ENCODE measurements at places on chromosomes 5 and 9.

GRCh38 chr5:139426203-139426885 is 13.0 kb downstream of the DNAJC18 start:
- no peak for DNase-seq

- no peak for DNase-seq
These were observed 2.7 kb downstream of the GRM6 start for GRCh38 chr5:178992291-178992895.

- DNase-seq, result no peak
These were observed 137.2 kb downstream of the MTX3 start for GRCh38 chr5:79853676-79854418.

DNA sequence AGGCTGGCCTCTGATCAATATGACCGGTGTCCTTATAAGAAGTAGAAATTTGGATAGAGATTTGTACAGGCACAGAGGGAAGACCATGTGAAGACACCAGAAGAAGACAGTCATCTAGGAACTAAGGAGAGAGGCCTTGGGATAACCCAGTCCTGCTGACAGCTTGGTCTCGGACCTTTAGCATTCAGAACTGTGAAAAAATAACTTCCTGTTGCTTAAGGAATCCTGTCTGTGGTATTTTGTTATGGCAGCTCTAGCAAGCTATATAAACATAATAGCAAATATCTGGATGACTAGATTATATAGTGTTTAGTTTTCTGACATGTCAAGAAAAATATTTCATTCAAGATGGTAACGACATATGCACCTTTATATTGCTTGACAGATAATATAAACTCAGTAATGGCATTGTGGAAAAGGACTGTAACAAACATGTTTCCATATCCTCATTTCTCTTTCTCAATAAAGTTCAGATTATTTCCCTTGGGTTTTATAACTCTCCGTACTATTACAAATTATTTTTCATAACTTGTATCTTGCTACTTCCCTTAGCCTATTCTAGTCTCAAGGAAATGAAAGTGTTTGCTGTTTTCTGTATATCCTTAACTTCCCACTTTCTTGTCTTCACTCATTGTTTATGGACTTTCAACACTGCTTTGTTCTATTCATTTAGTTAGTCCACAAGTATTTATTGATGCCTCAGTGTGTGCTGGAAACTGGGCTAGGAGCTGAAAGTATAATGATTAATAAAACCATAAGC is 62.4 kb downstream of the KIAA1958 start:
- no peak for DNase-seq

DNA sequence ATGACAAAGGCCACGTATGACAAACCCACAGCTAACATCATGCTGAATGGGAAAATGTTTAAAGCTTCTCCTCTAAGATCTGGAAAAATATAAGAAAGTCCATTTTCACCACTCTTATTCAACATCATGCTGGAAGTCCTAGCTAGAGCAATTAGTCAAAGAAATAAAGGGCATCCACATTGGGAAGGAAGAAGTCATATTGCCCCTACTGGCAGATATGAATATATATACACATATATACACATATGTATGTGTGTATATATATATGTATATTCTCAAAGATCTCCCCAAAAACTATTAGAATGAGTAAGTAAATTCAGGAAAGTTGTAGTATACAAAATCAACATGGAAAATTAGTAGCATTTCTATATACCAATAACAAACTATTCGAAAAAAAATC is 17.1 kb downstream of the APBA1 start:
- DNase-seq, result no peak

DNA sequence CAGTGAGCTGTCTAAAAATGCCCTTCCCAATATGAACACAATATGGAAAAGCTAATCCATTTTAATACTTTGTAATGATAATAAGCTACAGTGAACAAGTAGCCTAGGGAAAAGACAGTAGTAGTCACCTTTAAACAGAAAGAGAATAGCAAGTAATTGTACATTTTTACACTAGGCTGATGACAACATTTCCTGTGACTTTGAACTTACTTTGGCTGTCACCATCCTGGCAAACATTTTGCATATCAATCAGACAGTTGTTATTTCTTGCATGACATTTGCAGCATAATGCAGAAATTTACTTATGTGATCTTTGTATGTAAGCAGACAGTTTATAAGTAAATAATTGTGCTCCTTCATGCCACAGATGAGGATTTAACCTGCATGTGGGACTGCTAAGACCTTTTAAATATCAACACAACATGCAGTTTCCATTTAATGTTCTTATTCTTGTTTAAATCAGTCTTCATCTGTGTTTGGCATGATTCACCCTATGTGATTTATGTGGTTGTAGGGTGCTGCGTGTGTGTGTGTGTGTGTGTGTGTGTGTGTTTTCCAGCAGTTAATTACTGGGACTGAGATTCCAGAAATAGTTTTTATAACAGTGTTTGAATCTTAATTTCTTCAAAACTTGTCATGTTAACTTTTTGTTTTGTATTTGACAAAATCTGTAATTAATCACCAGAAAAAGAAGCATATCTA is 997.1 kb upstream of the ARRDC3 start:
- no peak for DNase-seq

DNA sequence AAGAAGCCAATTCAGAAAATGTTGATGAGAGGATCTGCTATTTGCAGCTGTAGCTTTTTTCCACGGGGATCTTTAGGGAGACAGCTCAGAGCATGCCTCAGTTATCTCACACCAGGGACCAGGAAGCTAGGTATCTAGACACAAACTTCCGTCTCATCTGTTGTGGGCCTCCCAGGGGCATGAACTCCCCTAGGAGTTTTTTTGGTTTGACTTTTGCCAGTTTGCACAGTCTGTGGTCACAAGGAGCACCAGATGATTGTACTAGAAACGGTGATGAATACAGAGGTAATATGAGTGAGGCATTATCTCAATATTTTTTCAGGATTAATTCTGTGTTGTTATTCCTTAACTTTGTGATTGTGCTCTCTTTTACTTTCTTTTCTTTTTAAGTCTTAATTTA is 533.2 kb upstream of the SEMA6A start:
- no peak for DNase-seq

- DNase-seq, result peak; percentile 8
These were observed 46.7 kb downstream of the PRRC1 start for GRCh38 chr5:127564002-127564769.

DNA sequence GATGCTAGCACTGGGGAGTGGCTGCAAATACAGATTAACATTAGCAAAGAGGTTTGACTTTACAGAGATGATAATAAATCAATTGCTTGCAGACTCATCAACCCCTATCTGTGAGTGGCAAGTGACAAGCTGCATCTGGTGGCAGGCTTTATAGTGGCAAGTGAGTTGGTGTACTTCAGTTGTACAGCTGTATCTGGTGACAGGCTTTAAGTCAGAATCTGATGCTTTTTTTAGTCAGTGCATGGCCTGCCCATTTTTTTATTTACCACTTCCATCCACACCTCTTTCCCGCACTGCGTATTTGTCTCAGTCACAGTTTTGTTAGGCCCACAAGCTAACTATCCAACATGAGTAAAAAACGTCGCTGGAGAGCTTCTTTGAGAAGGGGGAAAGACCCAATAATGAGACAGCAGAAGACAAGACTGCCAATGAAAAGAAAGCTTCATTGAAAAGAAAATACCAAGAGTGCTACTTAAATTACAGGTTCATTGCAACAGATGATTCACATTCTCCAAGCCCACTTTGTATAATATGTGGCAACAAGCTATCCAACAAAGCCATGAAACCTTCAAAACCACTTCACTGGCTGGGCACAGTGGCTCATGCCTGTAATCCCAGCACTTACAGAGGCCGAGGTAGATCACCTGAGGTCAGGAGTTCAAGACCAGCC is 23.1 kb downstream of the ANP32B start:
- DNase-seq, result no peak

- no peak for DNase-seq
These were observed 76.1 kb downstream of the SHB start for GRCh38 chr9:37992924-37993349.

DNA sequence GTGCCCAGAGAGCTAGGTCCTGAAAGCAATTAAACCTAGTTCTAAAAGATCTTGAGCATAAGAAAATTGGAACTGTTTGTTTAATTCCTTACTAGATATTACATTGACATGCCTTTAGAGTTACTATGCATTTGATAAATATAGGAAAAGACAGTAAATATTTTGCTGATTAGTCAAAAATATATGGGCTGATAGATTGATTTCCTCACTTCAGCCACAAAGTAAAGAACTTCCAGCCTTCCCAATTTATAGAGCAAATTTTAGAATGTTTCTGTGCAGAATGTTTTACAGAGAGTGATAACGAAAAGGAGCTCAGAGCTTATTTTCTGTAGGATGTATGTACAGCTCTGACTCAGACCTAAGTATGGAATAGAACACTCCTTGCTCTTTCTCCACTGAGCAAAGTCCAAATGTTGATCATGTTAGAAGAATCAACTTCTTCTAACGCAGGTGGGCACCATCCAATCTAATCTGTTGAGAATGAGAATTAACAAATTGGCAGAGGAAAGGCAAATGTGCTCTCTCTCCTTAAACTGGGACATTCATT is 72.9 kb upstream of the PAM start:
- no peak for DNase-seq

DNA sequence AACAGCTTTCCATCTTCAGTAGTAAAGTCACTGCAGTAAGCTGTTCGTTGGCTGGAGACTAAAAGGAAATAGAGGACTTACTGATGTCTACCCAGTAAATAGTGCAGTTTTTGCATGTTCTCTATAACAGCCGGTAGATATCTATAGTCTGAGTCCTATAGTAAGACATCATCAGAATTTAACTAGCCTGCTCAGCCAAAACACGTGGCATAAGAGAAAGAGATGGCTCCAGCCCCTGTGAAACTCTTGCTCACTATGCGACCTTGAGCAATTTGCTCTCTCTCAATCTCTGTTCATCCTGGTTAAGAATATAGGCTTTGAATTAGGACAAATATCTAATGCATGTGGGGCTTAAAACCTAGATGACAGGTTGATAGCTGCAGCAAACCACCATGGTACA is 201.6 kb upstream of the PAPPA start:
- no peak for DNase-seq

DNA sequence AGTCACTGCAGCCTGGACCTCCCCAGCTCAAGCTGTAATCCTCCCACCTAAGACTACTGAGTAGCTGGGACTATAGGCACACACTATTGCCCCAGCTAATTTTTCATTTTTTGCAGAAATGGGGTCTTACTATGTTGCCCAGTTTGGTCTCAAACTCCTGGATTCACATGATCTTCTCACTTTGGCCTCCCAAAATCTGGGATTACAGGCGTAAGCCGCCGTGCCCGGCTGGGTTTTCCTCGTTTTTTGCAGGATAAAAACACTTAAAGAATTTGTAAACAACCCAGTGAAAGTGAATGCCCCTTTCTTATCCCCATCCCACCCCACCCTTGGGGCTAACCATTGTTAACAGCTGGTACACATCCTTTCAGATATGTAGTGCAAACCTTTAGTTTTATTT is 7.7 kb downstream of the CLTB start:
- DNase-seq, result no peak

DNA sequence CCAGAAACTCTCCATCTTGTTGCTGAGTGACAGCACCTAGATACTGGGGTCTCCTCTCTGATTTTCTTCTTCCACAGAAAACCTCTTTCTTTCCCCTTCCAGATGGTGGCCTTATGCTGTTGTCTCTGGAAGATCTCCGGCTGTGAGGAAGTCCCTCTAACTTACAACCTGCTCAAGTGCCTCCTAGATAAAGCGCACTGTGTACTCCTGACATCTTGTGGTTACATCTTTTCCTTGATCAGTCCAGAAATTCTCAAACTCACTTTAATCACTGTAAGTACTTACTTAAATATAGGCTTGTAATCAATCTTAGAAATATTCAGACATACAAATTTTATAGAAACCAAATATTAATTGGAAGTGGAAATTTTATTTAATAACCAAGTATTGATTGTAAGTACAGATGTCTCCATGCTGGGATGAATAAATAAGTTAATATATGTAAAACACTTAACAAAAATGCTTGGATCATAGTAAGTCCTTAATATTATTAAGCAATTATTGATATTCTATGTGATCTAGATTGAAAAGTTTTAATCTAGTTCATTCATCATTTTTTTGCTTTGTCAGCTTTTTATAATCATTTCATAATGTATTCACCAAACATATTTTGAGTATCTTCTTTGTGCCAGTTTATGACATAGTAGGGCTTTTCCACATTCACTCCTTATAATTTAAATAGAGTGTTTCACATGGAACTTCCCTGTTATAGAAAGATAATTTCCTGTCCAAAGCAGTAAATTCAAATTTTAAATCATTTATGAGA is 1381.4 kb upstream of the CDH6 start:
- no peak for DNase-seq

GRCh38 chr5:144203750-144204596 is 33.3 kb downstream of the KCTD16 start:
- DNase-seq, result no peak

DNA sequence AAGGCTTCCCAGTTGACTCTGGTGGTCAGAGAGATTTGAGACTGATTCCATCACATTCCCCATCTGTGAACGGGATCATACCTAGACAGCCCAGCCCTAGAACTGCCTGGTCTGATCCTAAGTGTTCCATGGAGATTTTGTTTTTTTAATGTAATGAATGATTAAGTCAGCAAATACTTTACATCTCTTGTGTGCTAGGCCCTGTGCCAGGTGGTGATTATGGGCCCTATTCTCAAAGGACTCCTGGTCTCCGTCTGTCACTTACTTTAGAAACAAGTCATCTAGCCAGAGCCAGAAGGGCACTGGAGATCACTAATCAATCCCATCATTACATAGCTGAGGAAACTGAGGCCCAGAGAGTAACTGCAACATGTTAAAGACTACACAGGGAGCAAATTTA is 1.1 kb upstream of the GPX3 start:
- DNase-seq, result no peak

DNA sequence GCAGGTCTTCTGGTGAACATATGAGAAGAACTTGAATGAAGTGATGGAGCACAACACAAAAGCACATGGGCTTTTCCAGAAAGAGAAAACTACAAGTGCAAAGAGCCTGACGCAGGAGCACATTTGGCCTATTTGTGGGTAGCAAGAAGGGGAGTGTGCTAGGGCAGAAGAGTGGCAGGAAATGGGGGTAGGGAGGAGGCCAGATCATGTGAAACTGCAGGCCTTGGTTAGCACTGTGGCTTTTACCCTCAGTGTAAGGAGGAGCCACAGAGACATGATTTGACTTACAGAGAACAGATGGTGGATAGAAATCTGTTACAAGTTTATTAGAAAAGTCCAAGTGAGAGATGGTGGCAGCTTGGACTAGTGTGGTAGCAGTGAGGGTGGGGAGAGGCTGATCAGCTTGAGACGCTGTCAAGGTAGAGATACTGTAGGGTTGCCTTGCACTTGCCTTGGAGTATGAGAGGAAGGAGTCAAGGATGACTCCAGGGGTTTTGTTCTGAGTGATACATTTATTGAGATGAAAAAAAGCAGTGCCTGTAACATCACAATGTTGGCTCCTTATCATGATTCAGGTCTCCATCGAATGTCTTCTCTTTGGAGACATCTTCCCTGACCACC is 126.7 kb downstream of the PPP2R2B start:
- DNase-seq, result peak; percentile 18

GRCh38 chr9:132647355-132647754 is 22.4 kb downstream of the DDX31 start:
- DNase-seq, result no peak

- DNase-seq, result no peak
These were observed 126.4 kb downstream of the KCNIP1 start for GRCh38 chr5:170630226-170630625.
